M059J (cell line): ENCODE measurements at places on chromosomes 16 and 17. TPM values are rescaled to one million over a fixed set of nuclear protein-coding genes. Genes with fewer than 3 reads are reported as not detected.
A peak's percentile ranks its signal among the peaks of the same experiment; 100 is the strongest.

SRL gene
- not detected in 2 replicates for total RNA-seq

IGFBP4 gene
- total RNA-seq: 6.5 and 10.1 TPM in 2 replicates

ABCC3 gene
- total RNA-seq: 9.3 and 13.3 TPM in 2 replicates

CTRB1 gene
- total RNA-seq: not detected in 2 replicates

- DNase-seq: no peak
Measured at GRCh38 chr17:15482476-15482875, 15.1 kb upstream of the CDRT4 start.

DNA sequence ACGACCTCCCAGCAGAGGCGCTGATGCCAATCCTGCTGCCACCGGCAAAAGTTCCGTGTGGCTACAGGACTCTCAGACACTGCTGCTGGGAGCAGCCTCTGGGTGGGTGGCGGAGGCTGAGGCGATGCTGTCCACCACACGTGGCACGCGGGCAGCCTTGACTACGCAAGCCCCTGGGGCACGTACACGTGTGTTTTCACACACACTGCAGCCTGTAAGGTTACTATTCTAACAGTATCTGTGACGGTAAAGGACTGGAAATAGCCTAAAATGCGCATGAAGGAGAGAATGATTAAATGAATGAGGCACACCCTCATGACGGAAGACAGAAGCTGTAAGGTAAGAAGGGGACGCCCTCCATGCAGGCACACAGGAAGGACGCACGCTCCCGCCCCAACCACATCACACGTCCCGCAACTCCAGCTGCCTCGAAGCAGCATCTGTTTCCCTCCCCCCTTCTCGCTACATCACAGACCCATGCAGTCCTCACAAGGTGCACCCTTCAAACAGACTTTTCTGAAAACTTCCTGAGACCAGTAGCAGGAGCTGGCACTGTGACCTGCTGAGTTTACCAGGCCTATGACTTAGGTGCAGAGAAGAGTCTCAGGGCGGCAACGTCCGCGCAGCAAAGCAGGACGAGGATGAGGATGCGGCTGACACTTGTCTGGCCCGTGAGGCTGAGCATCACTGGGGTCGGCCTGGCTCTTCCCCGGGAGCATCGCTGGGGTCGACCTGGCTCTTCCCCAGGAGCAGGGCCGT, 28.7 kb upstream of the FASN start:
- no peak for DNase-seq

DNA sequence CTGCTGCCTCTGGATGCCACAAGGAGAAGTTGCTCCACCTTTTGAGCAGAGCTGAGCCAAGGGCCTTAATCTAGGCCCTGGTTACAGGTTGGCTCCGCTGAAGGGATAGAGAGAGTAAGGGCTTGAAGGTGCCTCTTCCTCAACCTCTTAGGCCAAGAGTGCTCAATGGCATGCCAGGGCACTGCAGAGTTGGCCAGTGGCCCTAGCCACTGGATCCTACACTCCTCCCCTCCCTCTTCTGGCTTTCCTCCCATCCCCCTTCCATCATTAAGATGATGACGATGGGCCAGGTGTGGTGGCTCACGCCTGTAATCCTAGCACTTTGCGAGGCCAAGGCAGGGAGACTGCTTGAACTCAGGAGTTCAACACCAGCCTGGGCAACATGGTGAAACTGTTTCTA, 50.5 kb downstream of the MYO18A start:
- DNase-seq: no peak

GRCh38 chr17:15973834-15974233, 25.7 kb downstream of the ZSWIM7 start:
- no peak for DNase-seq

GRCh38 chr16:11597235-11598095, 10.7 kb upstream of the LITAF start:
- DNase-seq: peak; percentile 65

DNA sequence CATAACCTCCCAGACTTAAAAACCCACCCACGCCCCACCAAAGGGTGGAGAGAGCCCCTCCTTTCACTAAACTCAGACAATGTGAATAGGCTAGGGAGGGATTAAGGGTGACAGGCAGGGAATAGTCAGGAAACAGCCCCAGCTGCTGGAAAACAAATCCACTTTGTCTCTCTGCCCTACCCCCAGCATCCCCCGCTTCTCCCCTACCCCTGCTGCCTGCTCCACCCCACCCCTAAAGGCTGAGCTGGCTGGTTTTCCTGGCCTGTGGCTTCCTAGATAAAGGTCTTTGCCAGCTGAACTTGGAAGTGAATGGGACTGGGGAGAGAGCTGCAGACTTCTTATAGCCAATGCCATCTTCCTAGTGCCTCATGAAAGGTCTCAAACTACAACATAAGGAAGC, 15.0 kb downstream of the CAVIN1 start:
- no peak for DNase-seq

- DNase-seq: no peak
Measured at GRCh38 chr16:53482123-53482522, 20.9 kb downstream of the AKTIP start.
